ENCODE measurements at places on chromosomes 3 and 15. TPM values are rescaled to one million over a fixed set of nuclear protein-coding genes. Genes with fewer than 3 reads are reported as not detected.

The FAM107A gene
- not detected for total RNA-seq

The UROC1 gene
- not detected for total RNA-seq

The NAA80 gene
- 14.5 TPM for total RNA-seq

DNA sequence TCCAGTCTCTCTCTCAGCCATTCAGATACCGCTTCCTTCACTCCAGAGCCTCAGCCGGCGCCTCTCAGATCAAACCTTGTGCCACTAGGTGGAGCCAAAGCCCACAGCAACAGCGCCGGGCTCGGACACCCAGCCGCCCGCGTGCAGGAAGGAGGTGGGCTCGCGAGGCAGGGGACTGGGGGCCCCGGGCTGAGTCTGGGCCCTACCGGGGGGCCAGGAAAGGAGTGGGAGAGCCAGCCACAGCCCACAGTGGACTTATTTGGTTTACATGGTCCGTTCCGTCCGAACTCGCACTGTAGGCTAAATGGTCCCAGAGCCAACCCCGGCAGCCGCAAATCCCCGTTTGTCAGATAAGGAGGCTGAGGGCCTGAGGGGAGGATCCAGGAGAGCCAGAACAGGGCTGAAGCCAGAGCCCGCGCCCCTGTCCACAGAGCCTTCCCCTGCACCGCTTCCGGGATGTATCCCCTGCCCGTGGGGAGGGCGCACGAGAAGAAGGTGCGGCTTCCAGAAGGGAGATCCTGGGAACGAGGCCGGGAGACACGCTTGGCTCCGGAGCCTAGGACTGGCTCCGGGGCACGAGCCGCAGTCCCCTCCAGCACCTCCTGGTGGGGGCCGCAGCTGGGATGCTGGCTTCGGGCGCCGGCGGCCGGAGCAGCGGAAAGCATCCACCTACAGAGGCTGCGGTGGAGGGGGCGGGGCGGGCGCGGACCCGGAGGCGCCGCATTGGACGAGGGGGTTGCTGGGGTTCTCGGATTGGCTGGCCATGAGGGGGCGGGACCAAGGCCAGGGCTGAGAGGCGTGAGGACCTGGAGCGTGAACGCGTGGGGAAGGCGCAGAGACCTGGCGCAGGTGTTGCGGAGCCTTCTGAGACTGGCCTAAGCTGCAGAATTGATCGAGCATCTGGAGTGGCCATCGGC, 6.5 kb upstream of the CYP11A1 start:
- peak; percentile 93 for DNase-seq
- no peaks in the 10 kb centered on the region for H3K36me3 ChIP-seq
- H3K4me3 ChIP-seq: peak overlapping the region; percentile 69
- H3K27me3 ChIP-seq: no peaks in the 10 kb centered on the region
- peak overlapping the region; percentile 59 for H3K27ac ChIP-seq
- peaks cover 22% of the 10 kb centered on the region for H3K4me1 ChIP-seq

DNA sequence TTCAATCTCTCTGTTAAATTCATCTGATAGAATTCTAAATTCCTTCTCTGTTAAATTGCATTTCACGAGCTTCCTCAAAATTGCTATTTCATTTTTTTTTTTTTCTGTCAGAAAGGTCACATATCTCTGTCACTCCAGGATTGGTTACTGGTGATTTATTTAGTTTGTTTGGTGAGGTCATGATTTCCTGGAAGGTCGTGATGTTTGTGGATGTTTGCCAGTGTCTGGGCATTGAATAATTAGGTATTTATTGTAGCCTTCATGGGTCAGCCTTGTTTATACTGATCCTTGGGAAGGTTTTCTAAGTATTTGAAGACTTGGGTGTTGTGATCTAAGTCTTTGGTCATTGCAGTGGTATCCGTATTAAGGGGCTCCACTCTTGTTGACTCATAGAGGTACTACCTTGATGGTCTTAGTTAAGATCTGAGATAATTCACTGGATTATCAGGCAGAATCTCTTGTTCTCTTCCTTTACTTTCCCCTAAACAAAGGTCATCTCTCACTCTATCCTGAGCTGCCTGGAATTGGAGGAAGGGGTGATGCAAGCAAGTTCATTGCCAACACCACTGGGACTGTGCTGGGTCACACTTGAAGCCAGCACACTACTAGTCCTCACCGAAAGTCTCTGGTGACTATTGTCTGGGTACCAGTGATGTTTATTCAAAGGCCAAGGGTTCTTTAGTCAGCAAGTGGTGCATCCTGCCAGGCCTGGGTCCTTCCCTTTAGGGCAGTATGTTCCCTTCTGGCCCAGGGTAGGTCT, 231.1 kb downstream of the GBE1 start:
- no peak for DNase-seq
- no peaks in the 10 kb centered on the region for H3K4me1 ChIP-seq
- peaks cover 18% of the 10 kb centered on the region for H3K36me3 ChIP-seq
- H3K27me3 ChIP-seq: no peaks in the 10 kb centered on the region

GRCh38 chr3:46566040-46566641, at the start of gene LRRC2:
Gene LRRC2 (minus strand): TSS chr3:46566302. CDS start chr3:46551591, 14,711 bp downstream.
- H3K27me3 ChIP-seq: peaks cover 37% of the 10 kb centered on the region
- no peak for DNase-seq
- H3K27ac ChIP-seq: peak within 1 kb of the TSS; percentile 44
- no peaks in the 10 kb centered on the region for H3K36me3 ChIP-seq

DNA sequence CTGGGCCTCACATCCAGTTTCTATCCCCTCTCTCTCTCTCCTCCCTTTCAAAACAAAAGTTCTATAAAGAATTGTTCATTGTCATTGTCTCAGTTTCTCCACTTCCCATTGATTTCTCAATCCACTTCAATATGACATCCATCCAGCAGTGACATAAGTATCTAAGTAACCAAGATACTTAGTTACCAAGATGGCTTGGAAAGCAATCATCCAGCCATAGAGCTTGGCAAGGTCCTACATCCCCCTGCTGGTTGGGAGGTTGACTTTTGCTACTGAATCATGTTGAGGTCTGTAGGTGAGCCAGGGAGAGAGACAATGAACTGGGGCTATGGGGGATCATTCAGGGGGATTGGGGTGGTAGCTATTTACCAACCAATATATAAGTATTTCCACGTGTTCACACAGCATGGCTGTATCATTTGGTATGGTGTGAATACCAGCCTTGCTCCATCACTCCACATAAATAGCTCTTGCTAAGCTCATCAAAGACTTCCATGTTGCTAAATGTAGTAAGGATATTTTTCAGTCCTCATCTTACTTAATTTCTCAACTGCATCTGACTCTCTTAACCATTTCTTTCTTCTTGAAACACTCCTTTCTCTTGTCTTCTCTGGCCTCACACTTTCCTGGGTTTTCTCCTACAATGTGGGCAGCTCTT, 58.8 kb upstream of the NTRK3 start:
- no peak for DNase-seq
- peaks cover 74% of the 10 kb centered on the region for H3K27me3 ChIP-seq
- H3K27ac ChIP-seq: no peak overlapping the region
- no peaks in the 10 kb centered on the region for H3K4me1 ChIP-seq
- H3K36me3 ChIP-seq: no peaks in the 10 kb centered on the region

DNA sequence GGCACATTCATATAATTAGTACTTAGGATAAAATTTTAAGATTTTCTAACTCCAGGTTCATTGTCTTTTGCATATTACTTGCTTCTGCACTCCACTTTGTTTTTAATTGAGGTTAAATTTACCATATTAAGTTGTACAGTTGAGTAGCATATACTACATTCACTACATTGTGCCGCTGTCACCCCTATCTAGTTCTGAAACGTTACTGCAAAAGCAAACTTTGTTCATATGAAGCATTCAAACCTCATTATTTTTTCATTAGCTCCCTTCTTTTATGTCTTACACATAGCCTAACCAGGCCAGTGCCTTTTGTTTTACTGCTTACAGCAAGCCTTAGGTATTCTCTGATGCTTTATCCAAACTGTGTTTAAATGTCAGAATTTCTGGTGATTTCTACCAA, 183.1 kb upstream of the CGNL1 start:
- no peak overlapping the region for H3K27ac ChIP-seq
- peaks cover 9% of the 10 kb centered on the region for H3K4me1 ChIP-seq
- no peaks in the 10 kb centered on the region for H3K27me3 ChIP-seq
- no peak for DNase-seq

GRCh38 chr3:187777331-187777941, 32.2 kb upstream of the BCL6 start:
- no peaks in the 10 kb centered on the region for H3K36me3 ChIP-seq
- no peak overlapping the region for H3K27ac ChIP-seq
- no peak overlapping the region for H3K4me3 ChIP-seq

- H3K4me1 ChIP-seq: no peaks in the 10 kb centered on the region
- H3K4me3 ChIP-seq: no peak overlapping the region
- no peaks in the 10 kb centered on the region for H3K27me3 ChIP-seq
Measured at GRCh38 chr15:41004490-41004889, 51.2 kb downstream of the CHAC1 start.

GRCh38 chr3:156093964-156094363, 26.4 kb upstream of the KCNAB1 start:
- DNase-seq: no peak
- H3K27me3 ChIP-seq: peaks cover 30% of the 10 kb centered on the region
- H3K4me1 ChIP-seq: no peaks in the 10 kb centered on the region
- H3K4me3 ChIP-seq: no peak overlapping the region
- no peaks in the 10 kb centered on the region for H3K36me3 ChIP-seq

GRCh38 chr3:99625237-99625622, 13.2 kb upstream of the COL8A1 start:
- no peak overlapping the region for H3K27ac ChIP-seq
- H3K4me3 ChIP-seq: no peak overlapping the region
- H3K27me3 ChIP-seq: no peaks in the 10 kb centered on the region
- DNase-seq: no peak
- H3K36me3 ChIP-seq: no peaks in the 10 kb centered on the region

DNA sequence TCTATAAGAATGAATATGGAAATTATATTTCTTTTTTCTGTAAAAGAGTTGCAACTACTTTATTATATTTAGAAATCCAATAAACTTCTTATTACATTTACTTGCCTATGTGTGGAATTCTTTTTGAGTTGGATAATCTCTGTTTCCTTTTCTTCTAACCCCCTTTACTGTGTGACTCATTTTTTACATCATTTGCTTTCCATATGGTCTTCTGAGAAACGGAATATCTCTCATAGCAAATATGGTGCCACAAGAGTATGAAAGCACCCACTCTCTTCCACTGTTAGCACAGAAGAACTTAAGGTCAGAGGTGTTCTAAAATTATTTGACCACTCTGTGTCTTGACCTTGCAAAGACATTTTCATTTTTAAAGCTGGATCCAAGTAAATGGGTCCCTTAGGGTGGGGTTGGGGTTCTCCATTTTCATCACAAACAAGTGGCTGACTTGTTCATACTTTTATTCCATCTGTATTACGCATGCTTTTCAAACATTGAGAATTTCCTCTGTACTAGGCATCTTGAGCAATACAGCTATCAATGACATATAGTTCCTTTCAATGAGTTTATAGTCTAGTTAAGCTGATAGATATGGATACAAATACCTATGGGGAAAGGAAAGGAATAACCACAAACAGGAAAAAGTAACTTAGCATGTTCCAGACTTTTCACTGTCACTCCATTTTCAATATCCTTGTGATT, 281.1 kb upstream of the TPRG1 start:
- H3K27ac ChIP-seq: no peak overlapping the region
- no peak for DNase-seq
- no peaks in the 10 kb centered on the region for H3K27me3 ChIP-seq

- no peaks in the 10 kb centered on the region for H3K4me1 ChIP-seq
- H3K36me3 ChIP-seq: peaks cover 14% of the 10 kb centered on the region
- DNase-seq: no peak
- no peaks in the 10 kb centered on the region for H3K27me3 ChIP-seq
Measured at GRCh38 chr3:128823631-128824030, 55.8 kb upstream of the ACAD9 start.

DNA sequence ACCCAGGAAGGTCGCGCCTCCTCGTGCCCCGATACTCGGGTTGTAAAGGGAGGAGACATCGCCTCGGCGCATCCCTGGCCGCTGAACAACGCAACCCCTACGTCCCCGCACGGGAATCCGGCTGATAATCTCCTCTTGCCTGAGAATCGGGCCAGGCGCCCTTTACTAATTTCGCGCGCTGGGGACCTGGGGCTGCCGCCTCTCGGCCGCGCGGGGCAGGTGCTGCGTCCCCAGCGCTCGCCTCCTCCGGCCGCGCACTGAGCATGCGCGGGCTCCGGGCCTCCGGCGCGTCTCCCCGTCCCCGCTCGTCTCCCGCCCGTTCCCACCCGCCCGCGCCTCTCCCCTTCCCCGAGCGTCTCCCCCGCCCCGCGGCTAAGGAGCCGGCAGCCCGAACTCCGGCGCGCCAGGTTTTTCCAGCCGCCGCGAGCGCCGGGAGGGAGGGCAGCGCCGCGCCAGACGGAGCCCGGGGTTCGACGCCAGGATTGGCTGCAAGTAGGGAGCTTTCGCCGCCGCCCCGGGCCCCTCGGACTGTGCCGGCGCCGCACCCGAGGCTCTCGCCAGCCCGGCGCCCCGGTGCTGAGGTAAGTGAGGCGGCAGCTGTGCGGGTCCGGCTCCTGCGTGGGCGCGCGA, at the start of gene CNTN4:
Gene CNTN4, plus strand, starts transcription at position 469 of the 630 bp plus-strand sequence.
- peaks cover 46% of the 10 kb centered on the region for H3K27me3 ChIP-seq
- peak within 1 kb of the TSS; percentile 89 for H3K4me3 ChIP-seq
- H3K36me3 ChIP-seq: no peaks in the 10 kb centered on the region
- peaks cover 44% of the 10 kb centered on the region for H3K4me1 ChIP-seq
- peak; percentile 88 for DNase-seq

DNA sequence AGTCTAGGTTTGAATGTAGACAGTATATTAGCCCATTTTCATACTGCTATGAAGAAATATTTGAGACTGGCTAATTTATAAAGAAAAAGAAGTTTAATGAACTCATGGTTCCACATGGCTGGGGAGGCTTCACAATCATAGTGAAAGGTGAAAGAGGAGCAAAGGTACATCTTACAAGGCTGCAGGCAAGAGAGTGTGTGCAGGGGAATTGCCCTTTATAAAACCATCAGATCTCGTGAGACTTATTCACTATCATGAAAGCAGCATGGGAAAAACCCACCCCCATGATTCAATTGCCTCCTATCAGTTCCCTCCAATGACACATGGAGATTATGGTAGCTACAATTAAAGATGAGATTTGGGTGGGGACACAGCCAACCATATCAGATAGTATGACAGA, 440.1 kb upstream of the ARHGEF26 start:
- H3K4me1 ChIP-seq: no peaks in the 10 kb centered on the region
- H3K27me3 ChIP-seq: peaks cover 4% of the 10 kb centered on the region
- no peaks in the 10 kb centered on the region for H3K36me3 ChIP-seq
- DNase-seq: no peak
- H3K27ac ChIP-seq: no peak overlapping the region

GRCh38 chr3:34207806-34208205, 409.4 kb downstream of the PDCD6IP start:
- H3K36me3 ChIP-seq: no peaks in the 10 kb centered on the region
- H3K4me1 ChIP-seq: peaks cover 23% of the 10 kb centered on the region
- no peak overlapping the region for H3K4me3 ChIP-seq
- no peaks in the 10 kb centered on the region for H3K27me3 ChIP-seq
- H3K27ac ChIP-seq: peak overlapping the region; percentile 75
- DNase-seq: no peak

DNA sequence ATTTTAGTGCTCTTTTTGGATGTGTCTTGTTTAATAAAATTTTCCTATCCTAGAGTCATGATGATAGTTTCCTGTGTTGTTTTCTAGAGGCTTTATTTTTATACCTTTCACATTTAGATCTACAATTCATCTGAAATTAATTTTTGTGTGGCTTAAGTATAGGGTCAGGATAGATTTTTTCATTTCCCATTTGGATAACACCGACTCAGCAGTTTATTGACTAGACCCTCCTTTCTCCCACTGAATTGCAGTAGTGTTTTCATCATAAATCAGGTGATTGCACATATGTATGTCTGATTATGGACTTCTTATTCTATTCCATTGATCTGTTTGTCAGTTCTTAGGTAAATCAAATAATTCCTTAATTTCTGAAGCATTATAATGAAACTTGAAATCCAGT, 10.4 kb downstream of the PRR23A start:
- no peaks in the 10 kb centered on the region for H3K4me1 ChIP-seq
- peaks cover 65% of the 10 kb centered on the region for H3K27me3 ChIP-seq
- no peak for DNase-seq
- no peak overlapping the region for H3K27ac ChIP-seq
- H3K36me3 ChIP-seq: no peaks in the 10 kb centered on the region
- H3K4me3 ChIP-seq: no peak overlapping the region

Measured in mesothelial cell of epicardium (in vitro differentiated cells).